C1 segment of cervical spinal cord (tissue), 14 donors: ENCODE measurements at places on chromosomes 3 and 15.

DNA sequence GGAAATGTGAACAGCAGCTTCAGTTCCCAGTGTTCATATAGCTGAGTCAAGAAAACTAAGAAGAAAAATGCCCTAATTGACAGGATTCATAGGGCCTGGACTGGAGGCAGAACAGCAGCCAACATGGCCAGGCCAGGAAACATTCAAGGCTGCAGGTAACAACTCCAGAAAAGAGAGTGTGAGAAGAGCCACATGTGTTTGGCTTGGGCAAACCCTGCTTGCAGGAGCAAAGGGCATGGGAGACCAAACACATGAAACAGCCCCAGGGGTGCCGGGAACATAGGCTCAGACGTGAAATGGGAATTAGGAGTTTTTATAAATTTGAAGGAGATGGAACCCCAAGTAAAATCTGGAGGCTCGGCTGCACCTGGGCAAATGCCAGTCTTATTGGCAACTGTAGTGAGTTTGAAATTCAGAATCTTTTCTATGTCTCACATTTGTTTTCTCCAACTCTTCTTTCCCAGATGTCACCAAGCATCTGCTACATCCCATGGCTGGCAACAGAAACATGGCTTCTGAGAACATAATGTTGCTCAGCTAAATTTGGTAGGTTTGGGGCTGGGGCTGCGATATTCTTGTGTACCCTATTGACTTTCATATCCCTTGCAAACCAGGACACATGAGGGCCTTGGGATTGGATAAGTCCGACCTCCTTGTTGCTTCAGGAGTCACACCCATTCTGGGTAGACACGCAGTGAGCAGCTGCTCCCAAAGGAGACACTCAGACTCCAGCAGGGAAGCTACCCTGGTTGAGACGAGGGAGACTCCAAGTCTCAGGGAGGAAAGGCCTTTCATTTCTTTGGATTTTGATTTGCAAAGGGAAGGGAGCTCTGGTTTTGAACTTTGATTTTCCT, 98.9 kb upstream of the CLSTN2 start:
- DNase-seq: no peak

GRCh38 chr3:54384279-54384678, 261.9 kb downstream of the CACNA2D3 start:
- no peak for DNase-seq

DNA sequence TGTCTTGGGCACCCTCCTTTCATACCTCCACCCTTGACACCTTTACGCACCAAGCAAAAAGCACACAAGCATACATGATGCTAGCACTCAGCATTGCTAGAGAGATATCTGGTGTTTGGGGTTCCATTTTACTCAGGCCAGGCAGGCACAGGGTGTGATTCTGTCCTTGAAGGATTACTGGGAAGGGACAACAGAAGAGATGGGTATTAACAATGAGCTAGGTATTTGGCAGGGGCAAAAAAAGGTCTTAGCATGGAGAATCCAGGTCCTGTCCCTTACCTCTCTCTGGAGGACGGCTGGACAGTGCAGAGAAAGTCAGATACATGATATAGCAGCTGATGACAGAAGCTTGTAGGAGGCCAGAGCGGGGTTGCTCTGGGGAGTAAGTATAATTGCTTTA, 3.5 kb downstream of the SERINC4 start:
- no peak for DNase-seq

- no peak for DNase-seq
These were observed 2.3 kb downstream of the SUCNR1 start for GRCh38 chr3:151875759-151876158.

DNA sequence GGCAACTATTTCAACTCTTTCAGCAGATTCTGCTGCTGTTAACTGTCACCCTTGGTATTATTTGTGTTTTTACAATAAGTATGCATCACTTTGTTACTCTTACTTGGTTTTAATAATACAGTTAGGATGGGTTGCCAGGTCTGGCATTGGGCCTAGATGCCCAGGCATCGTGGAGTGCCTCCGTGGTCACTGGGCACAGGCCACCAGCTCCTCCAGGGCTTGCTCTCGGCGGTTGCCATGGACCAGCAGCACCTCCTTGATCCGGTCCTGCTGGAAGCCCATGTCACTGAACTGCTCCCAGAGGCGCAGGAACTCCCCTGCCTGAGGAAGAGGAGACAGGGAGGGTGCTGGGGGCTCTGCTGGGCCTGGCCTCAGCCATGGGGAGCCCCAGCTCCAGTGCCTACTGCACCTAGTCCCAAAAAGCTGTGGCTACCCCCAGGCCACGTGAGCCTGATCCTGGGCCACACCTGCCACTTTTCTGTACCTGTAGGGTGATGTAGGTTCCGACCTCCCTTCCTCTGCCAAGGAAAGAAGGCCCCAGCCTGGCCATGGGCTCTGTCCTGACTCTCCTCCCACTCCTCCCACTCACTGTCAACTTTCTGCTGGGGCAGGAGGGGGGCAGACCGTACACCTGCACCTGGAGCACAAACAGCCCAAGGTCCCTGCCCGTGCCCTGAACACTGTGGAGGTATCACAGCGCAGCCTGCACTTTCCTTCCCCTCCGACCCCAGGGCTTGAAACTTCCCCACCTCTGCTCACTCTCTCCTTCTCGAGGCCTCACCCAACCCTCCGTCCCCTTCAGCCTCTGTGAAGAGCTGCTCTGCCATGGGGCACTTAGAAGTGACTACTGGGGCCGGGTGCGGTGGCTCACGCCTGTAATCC, 16.6 kb downstream of the KBTBD13 start:
- no peak for DNase-seq

GRCh38 chr15:73268457-73268856, 100.3 kb downstream of the HCN4 start:
- DNase-seq: no peak

DNA sequence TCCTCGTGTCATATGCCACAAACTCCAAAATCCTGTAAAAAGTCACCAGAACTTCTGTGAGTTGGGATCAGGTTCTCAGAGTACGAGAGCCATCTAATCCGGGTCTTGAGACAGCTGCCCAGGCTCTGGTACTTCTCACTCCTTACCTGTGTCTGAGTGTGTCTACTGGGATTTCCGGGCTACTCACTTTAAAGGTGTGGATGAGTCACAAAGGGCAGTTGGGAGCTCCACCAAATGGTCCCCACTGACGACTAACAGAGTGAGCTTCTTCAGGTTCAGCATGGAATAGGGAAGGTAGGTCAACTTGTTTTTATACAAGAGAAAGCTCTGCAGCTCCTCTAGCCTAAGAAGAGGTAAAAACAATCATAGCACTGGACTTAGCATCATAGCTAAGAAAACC, 29.5 kb downstream of the RTP3 start:
- DNase-seq: no peak

GRCh38 chr3:108320746-108321350, 24.5 kb downstream of the HHLA2 start:
- no peak for DNase-seq

- no peak for DNase-seq
These were observed 5.3 kb downstream of the PLSCR2 start for GRCh38 chr3:146464005-146464595.

DNA sequence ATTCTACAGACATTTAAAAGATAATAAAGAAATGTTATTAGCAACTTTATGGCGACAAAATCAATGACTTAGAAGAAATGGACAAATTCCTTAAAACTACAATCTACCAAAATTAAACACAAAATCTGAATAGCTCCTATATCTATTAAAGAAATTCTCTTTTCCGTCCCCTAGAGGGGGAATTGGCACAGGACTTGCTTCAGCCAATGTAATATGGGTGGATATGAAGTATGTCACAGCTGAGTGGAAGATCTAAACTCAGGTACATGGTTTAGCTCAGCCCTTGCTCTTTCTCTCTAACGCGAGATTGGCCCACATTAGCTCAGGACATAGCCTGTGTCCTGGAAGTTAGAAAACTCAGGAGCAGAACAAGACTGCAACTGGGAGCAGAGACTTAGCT, 79.3 kb downstream of the DNAH12 start:
- DNase-seq: no peak

DNA sequence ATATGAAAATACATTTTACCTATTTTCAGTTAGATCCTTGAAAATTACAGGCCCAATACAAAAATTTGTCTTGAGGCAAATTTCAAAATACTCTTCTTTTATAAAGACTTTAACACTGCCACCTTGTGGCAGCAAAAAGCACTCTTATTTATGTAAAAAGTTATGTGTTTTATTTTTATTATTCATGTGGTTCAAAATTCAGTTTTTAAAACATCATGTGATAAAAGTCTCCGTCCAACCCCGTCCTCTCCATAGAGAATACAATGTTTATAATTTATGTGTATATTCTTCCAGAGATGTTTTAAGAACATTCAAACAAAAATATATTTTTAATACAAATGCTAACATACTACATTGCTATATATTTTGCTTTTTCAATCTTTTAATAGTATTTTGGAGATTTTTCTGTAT, 36.9 kb upstream of the TRIM59 start:
- DNase-seq: no peak

GRCh38 chr15:70742928-70743327, 20.4 kb downstream of the UACA start:
- no peak for DNase-seq

DNA sequence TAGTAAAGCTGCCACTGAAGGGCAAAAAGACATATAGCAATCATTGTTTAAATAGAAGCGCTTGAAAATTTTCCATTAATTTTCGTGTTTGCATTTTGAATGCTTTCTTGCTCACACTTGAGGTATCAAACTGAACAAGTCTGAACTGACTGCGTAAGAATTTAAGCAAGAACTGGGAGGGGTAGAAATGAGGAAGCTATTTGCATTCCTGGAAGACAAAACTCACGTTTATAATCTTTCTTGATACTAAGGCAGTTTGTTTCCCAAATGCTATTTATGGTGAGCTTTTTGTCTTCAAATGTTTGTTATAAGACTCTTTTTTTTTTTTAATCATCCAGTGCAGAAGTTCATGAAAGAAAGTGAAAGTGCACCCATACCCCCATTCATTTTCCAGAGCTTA, 499.8 kb upstream of the TPRG1 start:
- no peak for DNase-seq

GRCh38 chr3:4850211-4850927, 128.9 kb upstream of the BHLHE40 start:
- DNase-seq: no peak

GRCh38 chr15:75131269-75131643, 70.4 kb upstream of the C15orf39 start:
- DNase-seq: no peak

GRCh38 chr3:123287051-123287961, 85.6 kb downstream of the SEC22A start:
- DNase-seq: no peak

- no peak for DNase-seq
These were observed 486.2 kb downstream of the IGSF11 start for GRCh38 chr3:118548434-118548833.

DNA sequence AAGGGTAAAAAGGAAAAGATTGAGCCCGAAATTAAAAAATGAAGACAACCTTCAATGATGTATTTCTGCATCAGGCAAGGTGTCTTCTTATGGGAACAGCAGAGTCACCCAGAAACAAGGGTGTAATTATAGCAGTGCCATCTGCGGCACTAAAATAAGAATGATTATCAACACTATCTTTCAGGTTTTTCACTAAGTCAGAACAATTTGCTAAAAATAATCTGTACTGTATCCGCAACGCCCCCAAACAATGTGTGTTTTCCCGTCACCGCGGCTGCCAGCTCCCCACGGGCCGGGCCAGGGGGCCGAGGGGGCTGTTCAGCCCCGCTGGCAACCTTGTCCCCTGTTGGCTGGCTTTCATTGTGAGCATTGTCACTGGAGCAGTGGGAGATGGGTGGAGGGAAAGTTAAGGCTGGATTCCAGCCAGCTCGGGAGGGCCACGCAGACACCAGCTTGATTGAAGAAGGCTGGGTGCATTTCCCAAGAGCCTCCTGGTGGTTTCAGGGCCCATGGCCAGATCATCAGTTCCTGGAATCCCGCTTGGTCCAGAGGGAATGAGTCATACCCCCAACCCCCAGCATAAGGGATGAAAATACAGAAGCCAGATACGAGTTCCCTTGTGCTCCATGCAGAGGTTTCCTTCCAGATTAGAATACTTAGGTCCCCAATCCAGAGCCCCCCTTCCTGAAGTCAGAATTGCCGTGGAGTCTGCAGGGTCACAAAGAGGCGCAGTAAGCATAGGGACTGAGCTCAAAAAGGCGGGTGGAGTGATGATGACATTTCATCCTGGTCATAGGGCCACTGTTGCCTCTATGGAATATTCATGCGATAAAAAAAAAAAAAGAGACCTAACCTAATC, 90.2 kb upstream of the KLF13 start:
- DNase-seq: no peak

- no peak for DNase-seq
These were observed 327.2 kb downstream of the LRTM1 start for GRCh38 chr3:54600441-54601204.

- DNase-seq: no peak
These were observed 1.7 kb upstream of the TGM5 start for GRCh38 chr15:43268111-43269105.

DNA sequence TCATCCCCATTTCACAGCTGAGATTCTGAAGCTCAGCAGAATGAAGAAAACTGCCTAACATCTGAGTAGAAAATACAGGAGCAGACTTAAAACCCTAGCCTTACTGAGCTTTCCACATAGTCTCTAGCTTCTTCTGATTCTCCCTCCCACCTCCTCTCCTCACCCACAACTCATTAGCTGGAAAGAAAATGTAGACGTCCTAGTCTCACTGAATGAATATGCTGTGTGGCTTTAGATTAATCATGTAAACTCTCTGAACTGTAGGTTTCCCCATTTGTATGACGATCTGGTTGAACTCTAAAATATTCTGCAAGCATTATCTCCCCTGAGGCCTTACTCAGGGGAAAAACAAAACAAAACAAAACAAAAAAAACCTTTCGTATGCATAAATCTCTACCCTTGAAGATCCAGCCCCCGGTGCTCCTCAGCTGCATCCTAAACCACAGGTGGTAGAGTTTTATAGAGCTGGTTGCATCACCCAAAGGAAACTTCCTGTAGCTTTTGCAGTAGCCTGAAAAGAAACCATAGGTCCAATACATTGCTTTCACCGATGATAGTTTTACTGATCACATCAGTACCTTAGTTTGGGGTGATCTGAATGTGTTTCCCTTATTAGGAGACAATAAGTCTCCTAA, 40.6 kb downstream of the FOXB1 start:
- no peak for DNase-seq

DNA sequence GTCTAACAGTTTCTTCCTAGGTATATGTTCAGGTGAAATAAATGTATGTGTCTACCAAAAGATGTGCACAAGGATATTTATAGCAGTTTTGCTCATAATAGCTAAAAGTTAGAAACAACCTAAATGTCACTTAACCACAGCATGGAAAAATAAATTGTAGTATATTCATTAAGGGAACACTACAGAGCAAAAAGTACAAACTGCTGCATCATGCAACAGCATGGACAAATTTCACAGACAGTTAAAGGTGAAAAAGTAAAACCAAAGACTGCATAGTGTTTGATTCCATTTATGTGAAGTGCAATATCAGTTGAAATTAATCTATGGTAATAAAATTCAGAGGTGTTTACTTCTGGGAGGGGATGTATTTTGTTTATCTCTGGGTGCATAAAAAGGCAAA, 62.5 kb downstream of the FBXL2 start:
- no peak for DNase-seq

DNA sequence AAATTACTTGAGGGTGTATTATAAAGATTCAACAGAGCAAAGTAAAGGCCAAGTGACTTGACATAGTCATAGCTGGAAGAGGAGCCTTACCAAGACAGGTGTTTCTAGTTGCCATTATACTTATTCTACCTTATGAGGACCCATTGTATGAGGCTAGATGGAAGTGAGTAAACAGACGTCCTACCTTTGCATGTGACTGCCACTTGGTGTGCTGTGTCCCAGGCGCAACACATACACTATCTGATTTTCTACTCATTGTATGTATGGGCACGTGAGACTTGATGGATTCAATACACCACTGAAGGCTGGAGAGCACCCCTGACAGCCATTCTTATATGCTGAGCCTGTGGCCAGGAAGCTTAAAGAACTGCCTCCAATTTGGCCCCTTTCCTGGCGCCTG, 40.5 kb downstream of the BOC start:
- DNase-seq: no peak
